ENCODE measurements at places on chromosomes 2 and 18. TPM values are rescaled to one million over a fixed set of nuclear protein-coding genes. Genes with fewer than 3 reads are reported as not detected.
A peak's percentile ranks its signal among the peaks of the same experiment; 100 is the strongest.

DNA sequence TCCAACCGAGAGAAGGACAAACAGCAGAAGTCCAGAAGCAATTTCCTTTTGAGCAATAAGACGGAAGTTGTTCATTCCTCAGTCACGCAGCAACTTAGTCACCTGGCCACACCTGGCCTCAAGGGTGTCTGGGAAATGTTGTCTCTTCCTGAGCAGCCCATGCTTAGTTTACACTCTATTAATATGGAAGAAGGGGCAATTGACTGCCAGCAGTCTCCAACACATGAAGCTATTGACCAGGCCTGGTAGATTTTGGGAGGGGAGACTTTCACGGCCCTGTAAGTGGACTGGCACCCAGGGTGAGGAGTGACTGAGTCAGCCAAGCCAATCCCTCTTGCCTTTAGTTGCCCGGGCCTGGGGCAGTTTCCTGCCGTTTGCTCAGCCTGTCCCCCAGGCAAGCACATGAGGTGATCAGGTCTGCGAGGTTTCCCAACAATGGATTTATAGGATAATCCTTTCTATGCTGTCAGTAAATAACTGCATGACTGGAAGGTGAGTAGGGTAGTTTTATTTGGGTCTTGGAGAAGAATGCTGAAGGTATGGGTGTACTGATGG lies 43.8 kb upstream of the PPP4R1 start:
- H3K36me3 ChIP-seq, result no peaks in the 10 kb centered on the region
- no peak overlapping the region for H3K4me3 ChIP-seq
- no peak for DNase-seq

DNA sequence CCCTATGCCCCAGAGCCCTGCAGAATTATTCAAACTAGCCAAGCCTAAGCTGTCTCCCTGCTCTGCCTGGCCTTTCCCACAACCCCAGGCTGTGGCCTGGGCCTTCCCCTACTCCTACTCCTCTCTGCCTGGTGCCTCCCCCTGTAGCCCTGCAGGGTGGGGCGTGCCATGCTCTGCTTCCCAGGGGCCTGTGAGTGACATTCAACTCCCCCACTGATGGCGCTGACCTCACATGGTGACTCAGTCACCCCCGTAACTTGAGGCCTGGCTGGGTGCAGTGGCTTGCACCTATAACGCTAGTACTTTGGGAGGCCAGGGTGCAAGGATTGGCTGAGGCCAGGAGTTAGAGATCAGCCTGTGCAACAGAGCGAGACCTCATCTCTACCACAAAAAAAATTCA lies 60.6 kb downstream of the KIF1A start:
- H3K4me3 ChIP-seq, result no peak overlapping the region
- peak; percentile 70 for DNase-seq
- H3K36me3 ChIP-seq, result no peaks in the 10 kb centered on the region
- H3K27me3 ChIP-seq, result no peaks in the 10 kb centered on the region
- no peak overlapping the region for H3K27ac ChIP-seq

- H3K27ac ChIP-seq, result no peak overlapping the region
- H3K36me3 ChIP-seq, result no peaks in the 10 kb centered on the region
- no peak for DNase-seq
- H3K4me3 ChIP-seq, result no peak overlapping the region
- peaks cover 13% of the 10 kb centered on the region for H3K4me1 ChIP-seq
Observed at GRCh38 chr2:238949710-238950345, 101.9 kb downstream of the TWIST2 start.

DNA sequence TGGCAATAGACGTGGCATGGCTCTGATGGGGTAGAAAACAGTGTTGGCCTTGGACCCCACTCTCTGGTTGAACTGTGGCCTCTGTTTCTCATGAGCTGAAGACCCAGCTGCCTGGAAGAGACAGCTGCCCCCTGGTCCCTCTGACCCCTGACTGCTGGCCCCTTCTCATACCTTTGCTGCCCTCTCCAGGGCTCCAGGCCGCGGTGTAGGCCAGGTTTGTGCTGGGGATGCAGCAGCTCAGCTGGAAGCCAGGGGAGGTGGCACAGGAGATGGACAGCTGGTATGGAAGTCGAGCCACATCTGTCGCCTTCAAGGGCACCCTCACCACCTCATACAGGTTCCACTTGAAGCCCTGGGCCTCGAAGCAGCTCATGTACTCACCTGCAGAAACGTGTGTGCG lies 31.7 kb upstream of the SELENOI start:
- no peaks in the 10 kb centered on the region for H3K27me3 ChIP-seq
- H3K4me3 ChIP-seq, result no peak overlapping the region
- H3K36me3 ChIP-seq, result no peaks in the 10 kb centered on the region
- no peaks in the 10 kb centered on the region for H3K4me1 ChIP-seq
- H3K27ac ChIP-seq, result no peak overlapping the region

DNA sequence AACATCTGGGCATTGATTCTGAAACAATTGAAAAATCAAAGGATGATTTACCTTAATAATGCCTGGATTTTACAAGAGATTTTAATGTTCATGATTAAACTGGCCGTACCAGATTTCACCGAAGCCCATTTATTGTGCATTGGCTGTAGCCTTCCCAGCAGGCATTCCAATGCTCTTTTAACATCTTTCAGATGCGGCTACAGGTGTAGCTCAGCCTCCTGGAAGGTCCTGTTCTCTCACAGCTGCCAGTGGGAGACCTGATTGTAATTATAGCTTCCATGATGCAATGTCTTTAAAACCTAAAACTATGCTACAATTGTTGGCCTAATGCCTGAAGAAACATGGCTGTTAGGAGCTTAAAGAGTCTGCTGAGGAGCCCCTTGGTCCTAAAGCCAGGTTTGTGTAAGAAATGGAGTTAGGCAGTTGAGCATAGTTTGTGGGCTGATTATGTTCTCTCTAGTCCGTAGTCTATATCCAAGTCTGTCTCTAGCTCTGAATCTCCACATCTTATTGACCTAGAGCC lies 147.4 kb downstream of the CERS6 start:
- peaks cover 29% of the 10 kb centered on the region for H3K36me3 ChIP-seq
- no peaks in the 10 kb centered on the region for H3K27me3 ChIP-seq

DNA sequence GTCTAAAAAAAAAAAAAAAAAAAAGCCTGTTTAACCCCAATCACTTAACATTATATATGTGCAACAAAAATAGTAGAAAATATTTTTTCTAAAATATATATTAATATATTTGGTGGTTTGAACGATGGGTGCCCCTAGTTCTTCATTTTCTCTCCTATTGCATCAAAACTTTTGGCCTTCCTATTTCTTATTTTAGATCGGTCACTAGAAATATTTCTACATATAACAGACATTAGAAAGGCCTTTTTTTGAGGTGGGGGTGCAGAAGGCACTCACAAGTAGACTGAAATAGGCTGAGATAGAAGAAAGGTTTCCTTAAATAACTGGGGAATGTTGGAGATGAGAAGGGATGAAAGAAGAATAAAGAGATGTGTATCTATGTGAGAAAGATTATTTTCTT lies 49.3 kb upstream of the AP1S3 start:
- peaks cover 43% of the 10 kb centered on the region for H3K36me3 ChIP-seq
- no peak overlapping the region for H3K27ac ChIP-seq
- H3K4me1 ChIP-seq, result peaks cover 19% of the 10 kb centered on the region
- no peak for DNase-seq
- no peaks in the 10 kb centered on the region for H3K27me3 ChIP-seq

DNA sequence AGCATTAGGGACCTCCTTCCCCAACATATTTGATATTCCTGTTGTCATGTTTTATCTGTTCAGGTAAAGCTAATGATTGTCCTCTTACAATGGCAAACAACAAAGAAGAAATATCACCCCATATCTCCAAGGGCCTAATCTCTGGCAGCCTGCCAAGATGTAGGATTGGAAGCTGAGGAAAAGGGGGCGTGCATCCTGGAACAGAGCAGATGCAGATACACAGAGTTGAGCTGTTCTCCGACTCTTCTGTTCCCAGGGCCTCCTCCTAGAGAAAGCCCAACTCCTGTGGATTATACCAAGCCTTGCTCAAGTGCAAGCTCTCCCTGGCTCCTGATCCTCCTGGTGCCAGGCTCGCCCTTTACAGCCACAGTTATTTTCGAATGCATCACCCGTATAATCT lies 35.2 kb upstream of the CD207 start:
- H3K27me3 ChIP-seq, result peaks cover 33% of the 10 kb centered on the region
- H3K4me1 ChIP-seq, result no peaks in the 10 kb centered on the region
- no peak for DNase-seq
- no peak overlapping the region for H3K27ac ChIP-seq
- H3K4me3 ChIP-seq, result no peak overlapping the region

GRCh38 chr2:241063093-241063551 lies 39.0 kb downstream of the MTERF4 start:
- H3K36me3 ChIP-seq, result no peaks in the 10 kb centered on the region
- no peak for DNase-seq
- H3K27me3 ChIP-seq, result no peaks in the 10 kb centered on the region
- H3K4me3 ChIP-seq, result no peak overlapping the region
- H3K4me1 ChIP-seq, result peaks cover 3% of the 10 kb centered on the region
- no peak overlapping the region for H3K27ac ChIP-seq

Gene GCG
- not detected for total RNA-seq

Gene MAB21L4
- not detected for total RNA-seq

Gene ZC3H6
- 14.4 TPM for total RNA-seq

All from activated CD4-positive, alpha-beta memory T cell treated with anti-CD3 and anti-CD28 coated beads for 36 hours (primary cell).